ENCODE measurements at places on chromosomes 11 and 22.

GRCh38 chr11:12534549-12534948, 139.7 kb upstream of the TEAD1 start:
- no peak for DNase-seq

GRCh38 chr11:47409440-47410369, 1.3 kb downstream of the SLC39A13 start:
- no peak for DNase-seq

- DNase-seq = no peak
These were observed 8.8 kb downstream of the ATP5MG start for GRCh38 chr11:118410055-118410745.

DNA sequence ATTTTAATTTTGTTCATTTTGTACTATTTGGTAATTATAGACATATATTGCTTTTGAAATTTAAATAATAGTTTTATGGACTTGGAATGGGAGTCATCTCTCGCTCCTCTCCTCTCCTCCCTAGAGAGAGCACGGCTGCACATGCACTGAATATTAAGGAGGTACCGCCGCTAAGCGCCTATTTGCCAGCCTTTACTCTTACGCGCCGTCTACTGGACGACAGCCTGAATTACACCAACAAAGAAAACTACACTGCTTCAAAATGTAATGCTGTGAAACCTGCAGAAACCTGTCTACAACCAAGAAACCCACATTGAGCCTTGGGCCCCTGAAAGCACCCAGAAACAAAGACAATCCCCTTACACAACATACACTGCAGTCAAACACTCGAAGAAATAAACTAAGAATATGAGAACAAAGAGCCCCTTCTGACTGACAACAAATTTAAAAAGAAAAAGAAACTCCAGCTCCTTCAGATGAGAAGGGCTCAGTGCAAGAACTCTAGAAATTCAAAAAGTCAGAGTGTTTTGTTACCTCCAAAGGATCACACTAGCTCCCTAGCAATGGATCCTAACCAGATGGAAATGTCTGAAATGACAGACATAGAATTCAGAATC, 737.2 kb downstream of the LRRC4C start:
- no peak for DNase-seq

DNA sequence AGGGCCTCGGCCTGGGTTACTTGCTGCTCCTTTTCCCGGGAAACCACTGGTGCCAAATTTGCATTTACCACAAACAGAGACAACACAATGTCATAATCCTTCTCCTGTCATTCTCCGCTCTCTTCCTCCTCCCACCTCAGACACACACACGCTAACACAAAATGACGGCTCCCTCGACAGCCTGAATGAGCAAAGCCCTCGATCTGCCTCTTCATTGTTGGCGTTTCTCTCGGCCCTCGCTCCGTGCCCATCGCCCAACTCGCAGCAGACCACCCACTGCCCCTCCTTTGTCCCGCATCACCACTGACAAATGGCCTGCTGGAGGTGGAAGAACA, 12.5 kb upstream of the TCF20 start:
- DNase-seq = no peak

DNA sequence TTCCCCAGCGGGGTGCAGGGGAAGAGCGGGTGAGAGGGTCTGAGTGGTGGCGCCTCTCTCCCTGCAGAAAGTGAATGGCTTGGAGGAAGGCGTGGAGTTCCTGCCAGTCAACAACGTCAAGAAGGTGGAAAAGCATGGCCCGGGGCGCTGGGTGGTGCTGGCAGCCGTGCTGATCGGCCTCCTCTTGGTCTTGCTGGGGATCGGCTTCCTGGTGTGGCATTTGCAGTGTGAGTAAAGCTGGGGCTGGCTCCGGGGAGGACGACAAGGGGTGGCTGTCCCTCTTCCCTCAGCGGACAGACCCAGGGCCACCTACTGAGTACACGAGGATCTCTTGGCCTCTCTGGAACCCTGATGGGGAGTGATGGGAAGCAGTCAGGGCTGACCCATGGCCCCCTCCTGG, 28.5 kb downstream of the ST14 start:
- DNase-seq = no peak
